Hematopoietic multipotent progenitor cell treated with erythropoietin and hydrocortisone succinate and interleukin-3 and kit ligand, for 4 days (in vitro differentiated cells): ENCODE measurements at places on chromosomes 16 and 17.

GRCh38 chr16:90020838-90021382 is 1.7 kb upstream of the DBNDD1 start:
- DNase-seq, result no peak

GRCh38 chr17:34218748-34219147 is 36.3 kb upstream of the CCL2 start:
- DNase-seq, result no peak

- DNase-seq, result no peak
Observed at GRCh38 chr17:62611728-62612127, 15.7 kb upstream of the MRC2 start.

DNA sequence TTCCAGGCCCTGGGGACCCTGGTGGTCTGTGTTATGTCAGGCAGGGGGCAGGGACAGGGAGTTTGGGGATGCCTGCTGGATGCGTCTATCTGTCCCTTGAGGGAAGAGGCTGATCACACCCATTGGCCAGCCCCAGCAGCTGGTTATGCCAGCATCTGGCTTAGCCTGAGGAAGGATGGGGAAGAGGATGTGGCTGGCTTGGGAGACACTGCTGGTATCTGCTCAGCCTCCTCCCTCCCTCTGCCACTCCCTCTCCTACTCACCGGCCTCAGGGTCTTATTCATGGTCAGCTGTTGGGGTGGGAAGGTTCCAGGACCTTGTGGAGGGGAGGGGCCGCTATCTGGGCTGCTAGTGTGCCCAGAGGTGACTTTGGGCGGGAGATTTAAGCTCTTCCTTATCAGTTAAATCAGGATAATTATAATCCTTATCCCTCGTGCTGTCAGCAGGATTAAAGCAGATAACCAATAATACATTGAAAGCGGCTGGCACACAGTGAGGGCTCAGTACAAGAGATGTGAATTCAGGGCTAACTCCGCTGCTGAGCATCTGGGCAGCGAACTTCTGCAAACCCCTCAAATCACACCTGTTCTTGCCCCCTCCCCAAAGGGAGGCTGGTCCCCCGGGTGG is 36.0 kb upstream of the MLKL start:
- DNase-seq, result no peak

DNA sequence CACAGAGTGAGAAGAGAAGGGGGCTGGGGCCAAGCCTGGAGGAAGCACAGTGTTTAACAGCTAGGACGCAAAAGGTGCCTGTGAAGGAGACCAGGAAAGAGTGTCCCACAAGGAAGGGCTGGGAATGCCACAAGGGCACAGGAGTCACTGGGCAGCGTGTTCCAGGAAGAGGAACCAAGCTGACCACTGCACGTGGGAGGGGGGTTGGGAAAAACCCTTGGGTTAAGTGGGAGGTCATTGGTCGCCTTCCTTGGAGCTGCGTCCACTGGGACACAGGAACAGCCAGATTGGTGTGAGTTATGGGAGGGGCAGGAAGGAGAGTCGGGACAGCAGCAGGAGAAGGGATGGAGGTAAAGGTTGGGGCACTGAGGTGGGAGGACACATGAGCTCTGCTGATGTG is 12.9 kb downstream of the TTYH2 start:
- no peak for DNase-seq

GRCh38 chr17:66369830-66370229 is 67.4 kb downstream of the PRKCA start:
- DNase-seq, result no peak

DNA sequence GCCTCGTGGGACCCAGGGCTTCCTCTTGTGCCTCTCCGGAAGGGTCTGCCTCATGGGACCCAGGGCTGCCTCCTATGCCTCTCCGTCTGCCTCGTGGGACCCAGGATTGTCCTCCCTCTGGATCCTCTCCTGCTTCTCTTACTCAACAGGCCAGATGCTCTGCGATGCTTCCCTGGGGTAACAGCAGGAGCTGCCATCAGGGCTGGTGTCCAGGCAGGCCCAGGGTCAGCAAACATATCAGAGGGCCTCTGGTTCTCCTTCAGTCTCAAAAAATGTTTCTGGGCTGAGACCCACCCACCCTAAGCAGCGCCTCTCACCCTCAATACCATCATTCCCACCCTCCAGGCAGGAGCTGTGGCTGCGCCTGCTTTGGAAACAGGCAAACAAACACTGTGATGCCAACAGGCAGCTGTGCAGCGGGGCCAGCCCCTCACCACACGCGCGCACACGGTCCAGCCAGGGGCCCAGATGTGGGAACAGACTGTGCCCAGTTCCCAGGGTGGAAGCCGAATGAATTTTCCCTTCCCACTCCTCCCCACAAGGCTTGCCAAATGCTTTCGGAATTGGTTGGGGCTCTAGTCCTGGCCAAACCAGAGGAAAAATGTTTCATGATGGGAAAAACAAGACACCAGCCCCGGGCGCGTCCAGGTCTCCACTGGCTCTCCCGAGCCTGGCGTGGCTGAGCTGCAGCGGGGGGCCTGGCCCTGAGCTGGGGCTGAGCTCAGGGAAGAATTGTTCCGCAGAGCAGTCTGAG is 11.3 kb downstream of the TIMM22 start:
- DNase-seq, result no peak

DNA sequence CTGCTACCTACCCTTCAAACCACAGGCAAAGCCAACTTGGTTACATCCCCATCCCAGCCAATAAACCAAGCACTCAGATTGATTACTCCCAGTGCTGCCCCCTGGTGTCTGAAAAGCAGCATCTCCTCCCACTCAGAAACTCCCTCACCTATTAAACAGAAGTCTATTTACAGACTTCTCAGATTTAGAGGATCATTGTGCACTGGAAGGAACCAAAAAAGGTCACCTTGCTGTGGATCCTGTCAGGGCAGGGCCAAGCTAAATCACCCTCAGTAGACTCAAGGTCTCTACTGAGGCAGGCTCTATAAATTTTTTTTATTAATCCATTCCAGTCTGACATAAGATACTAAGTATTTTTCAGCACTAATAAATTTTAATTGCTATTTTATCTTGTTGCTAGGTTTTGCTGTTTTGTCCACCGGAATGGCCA is 17.6 kb downstream of the HIGD1B start:
- peak; percentile 87 for DNase-seq

DNA sequence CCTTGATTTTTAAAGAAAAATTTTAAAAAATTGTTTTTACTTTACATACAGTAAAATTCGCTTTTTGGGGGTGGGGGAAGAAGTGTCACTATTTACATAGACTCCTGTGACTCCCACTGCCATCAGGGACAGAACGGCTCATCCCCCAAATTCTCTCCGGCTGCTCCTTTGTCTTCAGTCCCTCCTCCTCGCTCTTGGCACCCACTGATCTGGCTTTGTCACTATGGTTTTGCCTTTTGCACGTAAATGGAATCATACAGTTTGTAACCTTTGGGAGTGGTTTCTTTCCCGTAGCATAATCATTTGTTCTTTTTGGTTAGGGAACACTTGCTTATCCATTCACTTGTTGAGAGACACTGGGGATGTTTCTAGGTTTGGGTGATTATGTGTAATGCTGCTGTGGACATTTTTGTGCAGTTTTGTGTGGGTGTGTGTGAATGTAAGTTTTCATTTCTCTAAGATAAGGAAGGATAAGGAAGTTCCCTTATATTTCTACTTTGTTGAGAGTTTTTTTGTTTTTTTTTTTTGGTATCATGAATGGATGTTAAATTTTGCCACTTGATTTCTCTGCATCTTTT is 27.4 kb downstream of the RAB11FIP4 start:
- no peak for DNase-seq

DNA sequence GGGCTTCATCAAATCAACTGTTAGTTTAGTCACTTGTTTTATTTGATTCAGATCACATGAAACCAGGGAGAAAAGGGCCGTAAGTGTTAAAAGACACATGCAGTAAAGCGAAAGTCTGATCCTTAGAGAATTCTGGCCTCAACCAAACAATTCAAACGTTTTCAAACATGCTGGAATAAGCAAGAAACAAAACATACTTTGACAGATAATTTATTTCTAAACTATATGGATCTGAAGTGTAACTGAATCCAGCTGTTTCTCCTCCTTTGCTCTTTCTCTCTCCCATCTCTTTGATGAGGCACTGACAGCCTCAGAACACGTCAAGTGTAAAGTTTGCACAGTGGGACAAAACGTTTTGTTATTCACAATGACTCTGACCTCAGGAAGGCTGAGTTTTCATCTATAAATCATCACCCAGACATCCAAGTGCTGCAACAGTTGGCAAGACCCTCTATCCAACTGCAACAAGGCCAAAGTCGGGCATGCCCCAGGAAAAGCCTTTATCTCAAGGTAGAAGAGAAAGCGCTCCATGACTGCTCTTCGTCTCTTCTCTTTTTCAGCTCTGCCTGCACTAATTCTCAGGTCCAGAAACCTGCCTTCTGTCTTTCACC is 267.1 kb upstream of the MYOCD start:
- DNase-seq, result no peak

DNA sequence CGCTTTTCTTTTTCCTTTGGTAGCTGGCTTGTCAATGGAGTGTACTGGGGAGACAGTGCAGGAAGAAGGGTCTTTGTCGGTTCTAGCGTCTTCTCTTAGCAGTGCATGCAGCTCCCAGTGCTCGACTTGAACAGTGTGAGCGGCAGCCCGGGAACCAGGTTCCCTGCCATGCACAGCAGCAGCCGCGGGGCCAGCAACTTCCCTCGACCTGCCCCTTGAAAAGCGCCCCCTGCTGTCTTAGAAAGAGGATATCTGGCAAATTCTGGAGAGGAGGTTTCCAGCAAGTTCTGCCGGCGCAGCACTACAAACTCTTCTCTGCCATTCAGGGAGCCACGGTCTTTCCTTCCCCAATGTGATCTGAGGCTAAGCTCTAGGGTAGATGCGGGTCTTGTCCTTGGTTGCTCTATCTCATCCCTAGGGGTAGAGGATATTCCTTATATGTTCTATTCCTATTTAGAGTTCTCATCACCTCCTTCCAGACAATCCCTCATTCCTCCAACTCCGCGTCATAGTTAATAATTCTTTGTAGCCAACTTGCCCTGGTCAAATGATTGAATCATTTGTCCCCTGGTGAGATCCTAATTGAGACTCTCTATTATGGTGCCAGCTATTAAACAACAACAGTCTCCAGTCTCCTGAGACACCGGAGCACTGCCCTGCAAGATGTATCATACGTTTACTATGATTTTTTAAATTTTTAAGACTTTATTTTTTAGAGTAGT is 451.3 kb downstream of the PMP22 start:
- DNase-seq, result peak; percentile 69

- no peak for DNase-seq
Observed at GRCh38 chr17:15951368-15952047, 6.6 kb downstream of the ADORA2B start.

GRCh38 chr16:71367241-71367976 is 8.9 kb downstream of the CALB2 start:
- peak; percentile 89 for DNase-seq

- DNase-seq, result no peak
Observed at GRCh38 chr16:82004601-82005000, 6.7 kb downstream of the SDR42E1 start.

DNA sequence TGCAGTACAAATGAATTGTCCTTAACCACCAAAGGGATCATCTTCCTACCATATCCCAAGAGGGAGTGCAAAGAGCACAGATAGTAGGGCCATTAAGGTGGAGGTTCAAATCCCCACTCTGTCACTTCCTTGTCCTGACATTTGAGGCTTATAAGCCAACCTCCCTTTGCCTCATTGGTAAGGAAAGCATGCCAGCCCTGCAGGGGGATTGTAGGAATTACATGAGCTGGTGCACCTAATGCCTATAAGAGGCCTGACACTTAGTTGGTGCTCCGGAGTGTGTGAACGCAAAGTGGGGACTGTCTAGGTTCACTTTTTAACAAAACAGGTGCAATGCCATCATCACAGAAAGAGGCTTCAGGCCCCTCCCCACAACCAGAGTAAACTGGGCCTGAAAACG is 374.4 kb downstream of the SNX29 start:
- peak; percentile 42 for DNase-seq

DNA sequence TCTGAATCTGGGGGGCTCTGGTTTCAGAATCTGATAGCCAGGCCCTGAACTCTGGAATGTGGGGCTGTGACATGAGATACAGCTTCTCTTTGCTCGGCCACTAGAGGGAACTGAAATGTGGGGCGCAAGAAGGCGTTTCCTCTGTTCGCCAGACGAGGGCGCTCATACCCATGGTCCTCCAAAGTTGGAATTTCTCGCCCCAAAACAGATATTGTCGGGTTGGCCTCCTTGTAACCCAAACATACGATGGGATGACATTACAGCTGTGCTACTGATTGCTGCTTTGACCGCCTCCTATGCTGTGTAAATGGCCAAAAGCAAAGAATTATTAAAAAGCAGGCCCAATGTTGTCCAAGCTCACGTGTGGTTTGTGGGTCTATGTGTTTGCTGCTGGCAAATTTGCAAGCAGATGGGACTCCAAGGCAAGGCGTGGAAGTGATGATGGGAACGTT is 13.1 kb upstream of the MSI2 start:
- peak; percentile 90 for DNase-seq

- no peak for DNase-seq
Observed at GRCh38 chr17:47281216-47281615, 27.6 kb downstream of the ITGB3 start.

DNA sequence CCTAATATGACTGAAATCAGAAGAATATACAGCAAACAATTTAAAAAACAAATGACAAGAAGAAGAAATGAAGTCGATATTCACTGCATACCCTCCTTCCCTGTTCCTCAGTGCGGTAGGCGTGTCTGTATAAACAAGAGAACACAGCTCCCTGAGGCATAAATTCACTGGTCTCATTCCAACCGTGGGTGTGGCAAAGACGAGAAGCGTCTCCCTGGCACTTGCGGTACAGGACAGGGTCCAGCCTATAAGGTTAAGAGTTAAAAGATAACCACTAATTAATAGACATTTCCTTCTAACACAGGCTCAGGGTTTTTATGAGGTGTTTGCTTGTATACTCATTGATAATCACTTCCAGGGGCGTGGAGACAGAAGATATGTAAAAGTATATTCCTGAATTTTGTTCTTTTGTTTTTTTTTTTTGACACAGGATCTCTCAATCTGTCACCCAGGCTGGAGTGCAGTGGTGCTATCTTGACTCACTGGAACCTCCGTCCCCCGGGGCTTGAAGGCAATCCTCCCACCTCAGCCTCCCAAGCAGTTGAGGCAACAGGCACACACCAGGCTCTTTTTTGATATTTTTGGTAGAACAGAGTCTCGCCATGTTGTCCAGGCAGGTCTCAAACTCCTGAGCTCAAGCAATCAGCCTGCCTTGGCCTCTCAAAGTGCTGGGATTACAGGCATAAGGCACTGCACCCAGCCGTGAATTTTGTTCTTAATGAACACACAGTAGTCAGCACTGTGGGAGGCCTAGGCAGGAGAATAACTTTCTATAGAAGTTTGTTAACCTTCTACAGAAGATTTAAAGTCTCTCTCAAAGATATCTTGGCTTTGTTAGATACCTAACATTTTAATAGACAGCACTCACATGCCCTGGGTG is 59.1 kb upstream of the CLEC18B start:
- peak; percentile 8 for DNase-seq

- DNase-seq, result peak; percentile 71
Observed at GRCh38 chr16:67537636-67538591, 9.3 kb downstream of the RIPOR1 start.
